ENCODE measurements at places on chromosomes 7 and 10.

GRCh38 chr7:155877167-155877566 is 64.9 kb upstream of the SHH start:
- DNase-seq, result no peak

DNA sequence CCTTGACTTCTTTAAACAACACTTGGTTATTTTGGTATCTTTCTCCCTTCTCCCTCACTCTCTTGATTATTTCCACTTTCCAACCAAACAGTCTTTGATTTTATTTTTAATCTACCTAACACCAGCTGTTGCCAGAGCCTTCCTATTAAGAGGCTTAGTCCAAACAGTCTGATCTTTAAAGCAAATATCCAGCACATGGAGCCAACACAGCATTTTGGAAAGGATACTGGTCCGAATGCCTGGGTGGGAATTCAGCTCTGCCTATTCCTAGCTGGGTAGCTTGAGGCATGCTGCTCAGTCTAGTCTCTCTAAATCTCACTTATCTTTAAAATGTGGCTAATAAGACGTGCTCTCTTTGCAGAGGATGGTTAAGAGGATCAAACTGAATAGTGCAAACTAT is 129.3 kb downstream of the NRCAM start:
- no peak for DNase-seq

DNA sequence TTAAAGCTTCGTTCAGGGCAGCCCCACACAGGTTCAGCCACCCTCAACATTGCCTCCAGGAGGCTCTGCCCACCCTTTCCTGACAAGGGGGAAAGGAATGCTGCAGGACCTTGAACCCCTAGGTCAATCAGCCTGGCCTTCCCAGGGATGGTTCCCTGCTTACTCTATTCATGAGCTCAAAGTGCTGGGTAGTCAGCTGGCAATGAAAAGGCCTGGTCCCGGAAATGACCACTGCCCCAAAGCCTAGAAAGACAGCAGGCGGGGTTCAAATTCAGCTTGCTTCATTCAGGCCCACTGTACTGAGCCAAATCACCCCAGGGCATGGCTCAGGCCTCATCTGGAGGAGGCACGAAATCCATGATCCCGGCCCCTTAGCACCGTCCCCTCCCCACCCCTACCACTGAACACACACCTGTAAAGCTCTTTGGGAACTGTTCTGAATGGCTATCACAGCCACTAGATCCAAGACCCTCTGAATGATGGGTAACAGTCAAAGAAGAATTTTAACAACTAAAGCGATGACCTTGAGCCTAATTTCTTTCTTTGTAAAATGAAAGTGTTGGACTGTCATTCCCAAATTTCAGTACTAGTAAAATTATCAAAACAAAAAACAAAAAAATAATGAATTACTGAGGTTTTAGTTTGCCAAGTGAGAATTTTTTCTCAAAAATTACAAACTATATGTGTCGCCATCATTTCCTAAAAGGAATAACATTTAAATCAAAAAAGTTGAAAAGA is 1.0 kb downstream of the URGCP start:
- DNase-seq, result no peak

DNA sequence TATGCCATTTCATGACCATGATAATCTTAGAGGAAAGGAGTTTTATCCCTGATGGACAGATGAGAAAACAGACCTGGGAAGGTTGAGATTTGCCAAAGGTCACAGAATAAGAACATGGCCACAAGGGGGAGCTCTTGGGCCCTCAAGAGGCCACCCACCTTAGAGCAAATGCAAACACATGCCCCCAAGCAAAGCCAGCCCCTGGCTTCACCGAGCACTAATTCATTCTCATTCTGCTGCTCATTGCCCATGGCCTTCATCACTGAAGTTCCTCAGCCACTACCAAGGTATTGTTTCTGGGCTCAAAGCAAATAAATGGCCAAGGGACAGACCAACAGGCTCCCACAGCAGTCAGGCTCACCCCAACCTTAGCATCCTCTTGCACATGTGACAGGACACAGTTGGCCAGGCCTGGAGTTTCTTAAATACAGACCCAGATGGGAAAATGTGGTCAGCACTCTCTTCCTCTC is 44.2 kb downstream of the PDLIM1 start:
- DNase-seq, result peak; percentile 76

DNA sequence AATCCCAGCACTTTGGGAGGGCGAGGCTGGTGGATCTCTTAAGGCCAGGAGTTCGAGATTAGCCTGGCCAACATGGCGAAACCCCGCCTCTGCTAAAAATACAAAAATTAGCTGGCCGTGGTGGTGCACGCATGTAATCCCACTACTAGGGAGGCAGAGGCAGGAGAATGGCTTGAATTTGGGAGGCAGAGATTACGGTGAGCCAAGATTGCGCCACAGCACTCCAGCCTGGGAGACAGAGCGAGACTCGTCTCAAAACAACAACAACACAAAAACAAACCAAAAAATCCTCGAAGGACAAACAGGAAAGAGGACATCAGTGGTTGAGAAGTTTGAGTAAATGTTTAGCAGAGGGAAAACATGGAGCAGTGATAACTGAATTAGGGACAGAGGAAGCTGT is 52.3 kb upstream of the FAM3C start:
- DNase-seq, result no peak

- peak; percentile 69 for DNase-seq
Observed at GRCh38 chr7:87600130-87601124, at the start of gene ABCB1. Gene ABCB1, minus strand, starts transcription at chr7:87600884. Its CDS starts 700 bp downstream, at chr7:87600184.

DNA sequence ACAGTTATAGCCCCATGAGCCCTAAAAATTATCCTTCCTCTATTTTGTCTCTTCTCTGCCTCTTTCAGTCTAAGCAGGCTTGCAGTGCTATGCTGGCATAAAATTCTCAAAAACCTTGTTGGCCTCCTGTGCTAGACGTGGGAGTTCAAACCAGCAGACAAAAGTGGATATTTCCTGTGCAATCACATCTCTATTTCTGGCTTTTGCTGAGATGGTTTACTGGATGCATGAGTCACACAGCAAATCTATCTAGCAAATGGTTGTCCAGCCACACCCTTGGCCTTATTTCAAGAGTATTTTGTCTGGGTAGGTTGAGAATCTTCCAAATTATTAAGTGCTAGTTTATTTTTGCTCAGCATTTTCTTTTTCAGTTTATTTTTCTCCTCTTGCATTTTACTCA is 370.8 kb downstream of the CDC14C start:
- DNase-seq, result no peak

- DNase-seq, result no peak
Observed at GRCh38 chr10:75654772-75655171, 223.3 kb downstream of the LRMDA start.
